Stimulated activated CD8-positive, alpha-beta memory T cell treated with anti-CD3 and anti-CD28 coated beads, Interleukin-2, amount 100 ng/mL, for 48 hours (primary cell): ENCODE measurements at places on chromosomes 7 and 10.

- no peak for DNase-seq
Measured at GRCh38 chr7:128191136-128191844, 49.8 kb upstream of the LEP start.

GRCh38 chr10:131810036-131810804 lies 90.6 kb upstream of the PPP2R2D start:
- DNase-seq, result no peak

DNA sequence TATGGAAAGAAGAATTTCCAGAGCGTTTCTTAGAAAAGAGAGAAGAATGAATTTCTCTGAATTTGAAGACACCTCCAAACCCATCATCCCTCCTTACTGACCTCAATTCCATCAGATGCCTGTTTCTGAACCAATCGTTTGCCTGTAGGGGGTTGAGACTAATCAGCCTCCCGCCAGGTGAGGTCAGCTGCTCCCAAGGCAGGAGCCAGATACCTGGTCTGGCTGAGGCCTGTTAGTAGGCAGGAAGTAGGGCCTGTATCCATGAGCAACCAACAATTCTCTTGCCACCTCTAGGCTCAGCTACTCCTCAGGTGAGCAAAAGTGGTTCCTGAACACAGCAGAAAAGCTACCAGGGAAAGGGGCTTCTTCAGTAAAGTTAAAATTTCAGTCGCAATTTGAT lies 50.3 kb downstream of the HTR5A start:
- DNase-seq, result no peak

DNA sequence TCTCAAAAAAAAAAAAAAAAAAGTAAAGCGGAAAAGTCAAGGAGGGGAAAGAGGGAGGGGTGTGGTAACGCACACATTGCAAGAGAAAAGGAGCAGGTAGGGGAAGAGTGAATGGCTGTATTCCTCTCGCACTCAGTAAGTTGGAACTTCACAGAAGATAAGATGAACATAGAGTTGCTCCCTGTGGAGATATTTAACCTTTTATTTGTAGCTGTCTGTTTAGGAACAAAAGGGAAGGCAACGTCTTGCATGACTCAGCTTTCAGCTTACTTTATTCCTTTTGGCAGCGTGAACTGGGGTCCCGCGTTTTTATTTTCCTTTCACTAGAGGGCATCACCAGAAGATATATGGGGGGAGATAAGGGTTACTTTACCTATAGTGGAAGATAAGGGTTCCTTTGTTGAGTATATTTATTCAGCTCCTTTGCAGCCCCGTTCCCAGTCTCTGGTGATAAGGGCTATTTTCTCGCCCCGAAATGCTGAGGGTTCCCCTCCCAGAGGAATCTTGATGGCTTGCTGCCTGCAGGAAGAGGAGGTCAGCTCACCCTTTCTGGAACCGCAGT lies 78.5 kb downstream of the APBB1IP start:
- DNase-seq, result no peak

- DNase-seq, result no peak
Measured at GRCh38 chr10:76185471-76186301, 754.3 kb downstream of the LRMDA start.

DNA sequence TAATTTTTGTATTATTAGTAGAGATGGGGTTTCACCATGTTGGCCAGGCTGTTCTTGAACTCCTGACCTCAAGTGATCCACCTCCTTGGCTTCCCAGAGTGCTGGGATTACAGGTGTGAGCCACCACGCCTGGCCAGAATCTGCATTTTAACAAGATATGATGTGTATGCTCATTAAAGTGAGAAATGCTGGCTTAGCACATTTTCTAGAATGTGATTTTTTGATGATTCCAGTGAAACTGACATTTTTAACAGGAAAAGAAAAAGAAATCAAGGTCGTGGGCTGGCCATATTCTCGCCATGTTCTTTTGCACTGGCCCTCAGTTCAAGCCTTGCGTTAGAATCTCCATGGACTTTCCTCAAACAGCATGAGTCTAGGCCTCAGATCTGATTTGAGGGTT lies 18.1 kb upstream of the TPST1 start:
- no peak for DNase-seq

DNA sequence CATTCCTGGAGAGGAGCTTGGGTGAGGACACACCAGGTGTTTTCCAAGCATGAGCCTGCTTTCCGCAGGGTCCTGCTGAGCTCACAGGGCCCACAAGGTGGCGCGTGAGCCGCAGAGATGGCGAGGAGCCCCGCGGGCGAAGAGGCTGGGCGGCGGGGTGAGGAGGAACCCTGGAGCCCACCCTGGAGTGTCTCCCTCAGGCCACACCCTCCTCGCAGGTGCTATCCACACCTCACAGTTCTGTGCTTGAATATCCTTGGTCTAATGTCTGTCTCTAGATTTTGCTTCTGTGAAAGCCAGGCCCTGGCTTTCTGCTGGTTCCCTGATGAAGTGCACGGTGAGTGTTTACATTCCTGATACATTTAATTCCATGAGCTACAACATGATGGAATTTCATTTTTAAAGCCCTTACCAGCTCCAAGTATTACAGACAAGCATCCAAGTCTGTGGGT lies 433.6 kb downstream of the ACTR3B start:
- DNase-seq, result no peak

DNA sequence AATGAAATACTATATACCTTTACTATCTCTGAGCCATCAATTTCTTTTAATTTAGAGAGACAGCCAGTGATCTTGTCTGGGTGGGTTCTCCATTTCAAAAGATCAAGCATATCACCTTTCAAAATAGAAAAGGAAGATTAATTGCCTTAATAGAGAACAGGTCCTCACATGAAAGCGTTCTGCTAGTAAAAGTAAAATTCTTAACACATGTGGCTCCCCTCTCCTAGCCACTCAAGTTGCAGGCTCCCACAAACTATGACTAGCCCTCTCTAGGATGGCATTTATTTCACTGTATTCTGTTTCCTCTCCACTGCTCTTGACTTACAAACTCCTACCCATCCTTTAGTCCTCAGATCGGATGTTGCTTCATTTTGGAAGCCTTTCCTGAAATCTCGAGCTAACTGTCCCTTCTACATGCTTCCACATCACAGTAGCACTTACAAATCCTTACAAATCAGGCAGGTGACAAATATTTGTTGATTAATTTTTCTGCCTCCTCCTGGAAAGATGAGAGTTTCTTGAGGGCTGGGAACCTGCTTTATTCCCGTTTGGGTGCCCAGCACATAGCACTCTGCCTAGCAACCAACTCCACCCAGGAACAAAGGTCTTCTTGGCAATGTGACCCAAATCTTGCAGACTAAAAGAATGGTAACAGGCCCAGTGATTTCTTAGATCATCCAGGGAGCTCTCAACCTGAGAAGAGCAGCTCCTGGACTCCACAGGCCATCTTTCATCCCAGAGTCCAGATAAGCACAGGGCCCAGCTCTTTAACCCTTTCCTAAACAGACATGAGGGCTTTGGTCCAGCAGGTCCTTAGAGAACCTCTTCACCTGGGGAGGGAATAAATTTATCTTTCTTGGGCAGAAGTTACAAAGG lies 310.4 kb upstream of the IMMP2L start:
- no peak for DNase-seq

DNA sequence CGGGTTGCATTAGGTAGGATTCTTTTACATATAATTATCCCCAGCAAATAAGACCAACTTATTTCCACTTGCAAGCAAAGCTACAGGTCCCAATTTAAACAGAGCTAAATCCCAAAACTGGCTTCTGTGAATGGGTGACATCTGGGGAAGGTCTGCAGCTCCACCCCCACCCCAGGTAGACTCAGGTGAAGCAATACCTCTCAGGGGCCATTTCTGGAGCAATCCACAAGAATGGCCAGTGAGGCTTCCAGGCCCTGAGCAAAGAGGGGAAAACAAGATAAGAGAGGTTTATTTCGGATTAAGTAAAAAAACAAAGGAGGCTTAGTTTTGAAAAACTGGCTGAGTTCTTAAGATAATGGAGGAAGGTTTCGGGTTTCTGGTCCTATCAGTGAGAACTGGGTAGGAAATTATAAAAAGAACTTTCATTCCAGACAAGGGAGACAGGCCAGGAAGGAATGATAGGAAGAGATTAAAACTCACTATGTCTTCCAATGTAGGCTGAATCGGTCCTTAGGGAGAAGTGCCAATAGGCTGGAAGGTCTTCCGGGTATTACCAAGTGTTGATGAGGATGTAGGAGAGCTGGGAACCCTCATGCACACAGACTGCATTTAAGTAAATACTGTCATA lies 25.4 kb downstream of the SH3PXD2A start:
- DNase-seq, result no peak

DNA sequence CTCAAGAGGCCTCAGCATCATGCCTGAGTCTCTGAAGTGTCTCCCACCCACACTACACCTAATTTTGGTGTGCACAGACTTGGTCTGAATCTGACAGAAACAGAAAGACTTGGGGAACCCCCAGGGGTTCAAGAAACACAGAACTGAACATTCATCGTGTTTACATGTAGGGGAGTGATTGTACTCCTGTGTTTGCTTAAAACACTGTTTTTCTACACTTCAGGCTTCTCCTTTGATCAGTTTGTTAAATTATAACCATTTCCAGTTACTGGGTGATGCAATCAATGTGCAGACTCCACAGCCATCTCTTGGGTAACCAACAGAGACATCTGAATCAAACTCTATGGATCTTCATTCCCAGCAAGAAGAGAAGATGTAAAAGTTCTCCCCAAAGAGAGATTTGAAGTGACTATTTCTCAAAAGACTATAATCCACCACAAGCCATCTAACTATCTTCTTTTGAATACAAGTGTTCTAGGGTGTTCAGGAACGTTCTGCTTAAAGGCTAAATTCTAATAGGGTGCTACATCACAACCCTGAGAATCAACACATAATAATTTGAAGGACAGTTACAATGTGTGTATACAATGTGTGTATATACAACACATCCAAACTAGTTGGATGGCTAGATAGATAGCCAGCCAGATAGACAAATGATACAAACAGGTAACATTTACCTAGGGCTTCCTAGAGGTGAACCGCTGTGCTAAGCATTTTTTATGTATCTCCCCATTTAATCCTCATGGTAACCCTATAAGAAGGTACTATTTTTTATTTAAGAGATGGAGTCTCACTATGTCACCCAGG lies 34.2 kb downstream of the DNAJC12 start:
- DNase-seq, result no peak

GRCh38 chr10:6894405-6894804 lies 314.3 kb upstream of the PRKCQ start:
- DNase-seq, result no peak

GRCh38 chr10:132648072-132648850 lies 110.7 kb downstream of the INPP5A start:
- no peak for DNase-seq

GRCh38 chr10:10847387-10847786 lies 170.3 kb upstream of the CELF2 start:
- no peak for DNase-seq

GRCh38 chr10:132104062-132104461 lies 38.3 kb downstream of the JAKMIP3 start:
- no peak for DNase-seq

DNA sequence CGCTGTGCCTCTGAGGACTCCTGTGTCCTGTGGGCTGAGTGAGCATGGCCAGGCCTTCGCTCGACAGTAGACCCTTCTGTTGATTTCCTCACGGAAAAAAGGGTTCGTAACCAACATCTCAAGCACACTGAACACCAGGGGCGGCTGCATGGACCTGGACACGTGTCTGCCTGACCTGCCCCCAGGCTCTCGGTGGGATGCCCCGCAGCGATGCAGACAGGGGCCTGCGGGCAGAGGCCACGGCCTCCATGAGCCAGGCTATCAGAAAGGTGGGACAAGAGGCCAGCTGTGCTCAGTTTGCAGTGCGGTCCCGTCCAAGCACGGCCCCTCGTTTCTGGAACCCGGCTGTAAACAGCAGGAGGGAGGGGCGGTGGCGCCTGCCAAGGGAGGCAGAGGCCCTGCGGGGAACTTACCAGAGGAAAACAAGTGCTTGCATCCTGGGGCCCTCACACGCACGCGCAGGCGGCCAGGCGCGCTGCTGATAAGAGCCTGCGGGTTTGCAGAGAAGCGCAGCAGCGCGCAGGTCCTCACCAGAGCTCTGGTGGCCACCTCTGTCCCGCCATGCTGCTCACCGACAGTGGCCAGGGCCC lies 10.6 kb downstream of the GPR146 start:
- DNase-seq, result no peak

DNA sequence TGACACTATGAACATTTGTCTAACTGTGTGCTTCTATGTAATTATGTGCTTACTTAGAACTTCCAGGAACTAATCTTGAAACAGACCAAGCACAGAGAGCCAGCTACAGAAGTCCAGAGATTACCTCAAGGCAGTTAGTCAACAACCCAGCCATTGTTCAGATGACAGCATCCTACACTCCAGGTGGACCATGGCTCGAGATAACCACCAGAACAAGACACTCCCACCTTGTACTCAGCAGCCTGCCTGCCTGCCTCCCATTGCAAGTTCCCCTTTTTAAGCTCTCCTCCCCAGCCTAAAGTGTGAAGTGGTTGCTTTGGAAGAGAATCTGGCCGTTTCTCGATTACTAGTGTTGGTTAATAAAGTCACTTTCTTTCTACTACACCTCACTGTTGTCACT lies 1080.6 kb upstream of the LRRN3 start:
- DNase-seq, result no peak

- DNase-seq, result no peak
Measured at GRCh38 chr10:106652279-106652678, 512.2 kb downstream of the SORCS1 start.

DNA sequence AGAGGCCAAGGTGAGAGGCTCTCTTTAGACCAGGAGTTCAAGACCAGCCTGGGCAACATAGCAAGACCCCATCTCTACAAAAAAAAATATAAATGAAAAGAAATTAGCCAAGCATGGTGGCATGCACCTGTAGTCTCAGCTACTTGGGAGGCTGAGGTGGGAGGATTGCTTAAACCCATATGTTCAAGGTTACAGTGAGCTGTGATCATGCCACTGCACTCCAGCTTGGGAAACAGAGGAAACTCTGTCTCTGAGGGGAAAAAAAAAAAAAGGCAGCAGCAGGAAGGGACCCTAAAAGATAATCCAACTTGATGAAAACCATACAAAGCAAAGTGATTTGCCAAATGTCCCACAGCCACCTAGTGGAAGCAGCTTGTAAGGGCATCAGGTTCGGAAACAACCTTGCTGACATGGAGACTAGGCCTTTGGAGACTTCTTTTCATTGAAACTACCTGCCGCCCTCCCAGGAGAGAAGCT lies 15.6 kb upstream of the PBLD start:
- DNase-seq, result no peak

DNA sequence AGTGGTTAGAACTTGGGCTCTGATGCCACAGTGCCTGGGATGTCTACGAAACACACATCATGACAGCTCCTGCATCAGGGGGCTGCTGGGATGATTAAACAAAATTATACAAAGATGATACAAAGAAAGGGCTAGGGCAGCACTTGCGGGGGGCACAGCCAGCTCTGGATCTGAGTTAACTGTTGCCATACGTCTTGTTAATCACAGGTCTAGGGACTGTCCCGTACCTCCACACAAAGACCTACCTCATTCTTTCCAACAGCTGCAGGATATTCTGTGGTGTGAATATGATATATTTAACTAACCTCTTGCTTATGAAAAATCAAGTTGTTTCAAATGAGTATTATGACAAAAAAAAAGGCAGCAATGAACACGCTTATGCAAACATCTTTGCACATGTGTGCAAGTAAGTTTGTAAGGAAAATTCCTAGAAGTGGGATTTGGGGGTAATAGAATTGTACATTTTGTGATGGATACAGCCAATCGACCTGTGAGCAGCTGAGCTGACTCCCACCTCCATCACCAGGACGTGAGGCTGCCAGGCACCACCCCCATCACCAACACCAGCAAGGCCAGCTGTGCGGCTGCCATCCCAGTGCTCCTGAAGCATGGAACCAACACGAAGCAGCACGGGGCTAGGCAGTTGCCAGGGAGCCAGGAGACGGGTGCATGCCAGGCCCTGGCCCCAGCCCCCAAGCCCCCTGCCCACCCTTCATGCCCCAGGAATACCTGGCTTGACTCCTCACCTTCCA lies 23.5 kb downstream of the PTPRN2 start:
- no peak for DNase-seq
